Daoy (cell line): ENCODE measurements at places on chromosomes 3 and 15. TPM values are rescaled to one million over a fixed set of nuclear protein-coding genes. Genes with fewer than 3 reads are reported as not detected.

DNA sequence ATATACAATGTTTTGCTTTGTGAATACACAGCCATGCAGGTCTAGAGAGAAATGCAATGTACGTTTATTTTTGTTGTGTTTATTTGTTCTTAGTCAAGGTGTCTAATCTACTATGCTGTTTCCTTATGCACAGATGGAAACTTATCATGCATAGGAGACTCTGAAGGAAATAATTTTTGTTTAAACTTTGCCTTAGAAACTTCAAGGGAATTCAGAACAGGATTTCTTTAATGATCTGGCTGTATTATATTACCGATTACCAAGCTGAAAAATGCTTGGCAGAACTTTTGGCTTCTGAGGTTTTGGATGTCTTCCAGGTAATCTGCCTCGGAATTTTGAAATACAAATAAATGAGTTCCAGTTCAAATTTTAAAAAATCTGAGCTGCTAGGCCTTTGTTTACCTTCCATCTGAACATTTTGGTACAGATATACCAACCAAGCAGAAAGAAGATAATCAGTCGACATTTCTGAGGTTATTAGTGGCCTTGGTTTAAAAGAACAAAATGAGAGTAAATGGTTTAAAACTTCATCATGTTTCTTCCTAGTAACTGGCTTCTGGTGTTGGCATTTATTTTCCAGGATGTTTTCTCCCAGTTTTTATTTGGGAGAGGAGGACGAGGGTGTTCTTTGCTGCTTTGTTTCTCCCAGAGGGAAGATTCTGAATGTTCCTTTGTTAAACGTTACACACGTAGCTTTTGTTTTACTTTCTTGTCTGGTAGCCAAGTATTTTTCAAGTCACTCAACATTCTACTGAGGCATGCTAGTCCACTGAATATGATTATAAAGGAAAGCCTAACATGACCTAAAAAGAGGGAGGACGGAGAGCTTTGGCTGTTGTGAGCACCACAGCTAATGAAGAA, 421.8 kb upstream of the TBL1XR1 start:
- peak; percentile 58 for DNase-seq

- DNase-seq: no peak
These were observed 11.3 kb downstream of the SHQ1 start for GRCh38 chr3:72836923-72837322.

DNA sequence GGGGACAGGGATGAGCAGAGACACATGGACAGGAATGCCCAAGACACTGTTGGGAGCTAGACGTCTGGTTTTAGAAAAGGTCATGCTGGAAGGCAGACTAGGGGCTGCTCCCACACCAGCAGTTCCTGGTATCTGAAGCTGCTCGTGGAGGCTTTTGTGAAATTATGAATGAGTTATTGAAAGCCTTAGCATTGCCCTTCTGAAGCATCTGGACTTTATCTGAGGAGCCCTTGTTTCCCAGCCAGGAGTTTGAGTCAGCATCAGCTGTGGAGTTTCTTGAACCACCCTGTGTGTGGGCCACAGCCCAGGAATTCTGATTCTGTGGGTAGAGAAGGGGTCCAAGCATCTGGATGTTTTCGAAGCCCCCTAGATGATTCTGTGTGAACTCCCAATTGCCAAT, 258.7 kb downstream of the SLCO3A1 start:
- DNase-seq: no peak

DNA sequence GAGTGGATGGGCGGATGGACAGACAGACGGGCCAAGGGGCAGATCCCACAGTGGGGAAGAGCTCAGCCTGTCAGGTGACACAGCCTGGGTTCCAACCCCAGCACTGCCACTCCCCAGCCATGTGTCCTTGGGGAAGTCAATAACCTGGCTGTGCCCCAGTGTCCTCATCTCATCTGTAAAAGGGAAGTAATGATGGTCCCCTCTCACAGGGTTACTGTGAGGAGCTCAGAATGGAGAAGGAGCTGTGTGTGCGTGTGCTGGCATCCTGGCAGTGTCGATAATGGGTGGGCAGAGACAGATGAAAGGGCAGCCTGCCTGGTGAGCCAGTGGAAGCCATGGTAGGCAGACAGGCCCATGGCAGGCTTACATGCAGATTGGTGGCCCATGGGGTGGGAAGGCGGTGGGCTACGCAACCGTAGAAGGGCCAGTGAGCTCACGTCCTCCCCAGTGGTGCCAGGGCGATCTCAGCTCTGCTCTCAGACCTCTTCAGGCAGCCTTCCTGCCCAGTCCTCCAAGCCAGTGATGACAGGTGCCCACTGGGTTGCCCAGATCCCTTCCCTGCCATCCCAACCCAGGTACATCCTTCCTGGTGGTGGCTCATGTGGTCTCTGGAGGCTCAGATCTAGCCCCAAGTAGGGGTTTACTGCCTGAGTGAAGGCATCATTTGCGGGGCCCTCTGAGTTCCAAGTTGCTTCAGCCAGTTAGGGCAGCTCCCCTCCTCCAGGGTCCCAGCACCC, 2.3 kb upstream of the DNAJB8 start:
- DNase-seq: no peak

GRCh38 chr3:51382076-51382745, 2.9 kb upstream of the MANF start:
- no peak for DNase-seq

GRCh38 chr15:101445562-101446517, 43.7 kb downstream of the PCSK6 start:
- DNase-seq: peak; percentile 61

GRCh38 chr3:193846569-193846968, 253.6 kb downstream of the OPA1 start:
- DNase-seq: no peak

- DNase-seq: no peak
These were observed 42.7 kb upstream of the B3GNT5 start for GRCh38 chr3:183210341-183210740.

- peak; percentile 54 for DNase-seq
These were observed 116.4 kb upstream of the TJP1 start for GRCh38 chr15:29938361-29939335.

- no peak for DNase-seq
These were observed 53.4 kb downstream of the FEM1B start for GRCh38 chr15:68330901-68331300.

- DNase-seq: peak; percentile 92
These were observed 85.9 kb downstream of the FAIM start for GRCh38 chr3:138694287-138695007.

PDZRN3 gene
- total RNA-seq: 3.1 and 3.5 TPM in 2 replicates

TLR9 gene
- total RNA-seq: not detected in 2 replicates

HIGD2B gene
- total RNA-seq: not detected in 2 replicates

IQCF5 gene
- total RNA-seq: not detected in 2 replicates

ANKRD34C gene
- total RNA-seq: not detected in 2 replicates

SNURF gene
- total RNA-seq: 1.7 and 32.4 TPM in 2 replicates
